ENCODE measurements at places on chromosomes 2 and 18.

GRCh38 chr2:210839034-210839433 lies 282.6 kb downstream of the CPS1 start:
- DNase-seq, result no peak

DNA sequence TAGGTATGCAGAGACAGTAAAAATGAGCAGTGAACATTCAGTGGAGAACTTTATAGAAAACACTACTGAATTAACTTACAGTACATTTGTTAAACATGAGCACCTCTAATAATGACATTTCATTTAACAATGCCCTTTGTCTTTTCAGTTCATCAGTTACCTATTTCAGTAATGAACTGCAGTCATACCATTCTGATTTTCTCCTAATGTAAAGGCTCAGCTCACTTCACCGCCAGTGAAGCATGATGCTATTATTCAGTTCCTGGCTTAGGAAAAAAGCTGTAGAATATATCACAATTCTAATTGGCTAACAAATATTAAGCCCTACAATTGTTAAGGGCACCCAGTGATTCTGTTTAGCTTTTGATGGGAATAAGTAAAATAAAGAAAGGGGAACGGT lies 37.1 kb upstream of the CCDC93 start:
- DNase-seq, result no peak

GRCh38 chr2:217639481-217639880 lies 363.3 kb downstream of the TNS1 start:
- no peak for DNase-seq

DNA sequence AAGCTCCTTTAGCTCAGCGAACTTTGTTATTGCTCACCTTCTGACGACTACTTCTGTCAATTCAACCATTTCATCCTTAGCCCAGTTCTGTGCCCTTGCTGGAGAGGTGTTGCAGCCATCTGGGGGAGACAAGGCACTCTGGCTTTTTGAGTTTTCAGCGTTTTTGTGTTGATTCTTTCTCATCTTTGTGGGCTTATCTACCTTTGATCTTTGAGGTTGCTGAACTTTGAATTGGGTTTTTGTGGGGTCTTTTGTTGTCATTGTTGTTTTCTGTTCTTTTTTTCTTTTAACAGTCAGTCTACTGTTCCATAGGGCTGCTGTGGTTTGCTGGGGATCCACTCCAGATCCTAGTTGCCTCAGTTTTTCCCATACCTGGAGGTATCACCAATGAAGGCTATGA lies 57.3 kb downstream of the GTF3C3 start:
- no peak for DNase-seq

- no peak for DNase-seq
Measured at GRCh38 chr2:118371515-118371914, 283.2 kb downstream of the INSIG2 start.

All from occipital lobe (tissue), 3 donors.